Brain pericyte (primary cell): ENCODE measurements at places on chromosomes 7 and 10.

DNA sequence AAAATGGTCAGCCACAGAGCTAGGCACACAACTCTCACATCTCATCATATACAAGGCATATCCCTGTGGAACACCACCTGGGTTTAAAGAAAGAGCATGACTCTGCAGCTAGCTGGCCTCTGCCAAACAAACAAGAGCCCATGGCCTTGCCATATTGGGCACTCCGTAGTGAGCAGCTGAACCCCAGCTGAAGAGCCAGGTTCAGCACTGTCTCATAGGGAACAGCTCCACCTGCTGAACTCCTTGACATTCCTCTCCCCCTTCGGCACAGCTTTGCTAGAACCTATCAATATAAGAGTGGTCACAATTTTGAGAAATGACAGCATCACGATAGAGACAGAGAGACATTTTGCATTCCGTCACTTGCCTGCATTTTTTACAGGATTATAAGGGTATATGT lies 20.0 kb downstream of the SORCS1 start:
- no peak for DNase-seq

GRCh38 chr10:14798636-14799035 lies 23.9 kb upstream of the FAM107B start:
- no peak for DNase-seq

- DNase-seq, result no peak
Measured at GRCh38 chr10:69269761-69270160, 8.5 kb upstream of the HK1 start.

- DNase-seq, result no peak
Measured at GRCh38 chr7:25894002-25894901, 257.7 kb upstream of the NFE2L3 start.

GRCh38 chr10:48703531-48704122 lies 19.0 kb downstream of the WDFY4 start:
- DNase-seq, result no peak

GRCh38 chr10:26860443-26861204 lies at the start of gene ABI1:
TSS of gene ABI1 (minus strand) at chr10:26860958. CDS start at chr10:26860863, 95 bp downstream.
- peak; percentile 97 for DNase-seq

GRCh38 chr7:4257146-4258111 lies 424.7 kb upstream of the FOXK1 start:
- DNase-seq, result no peak

DNA sequence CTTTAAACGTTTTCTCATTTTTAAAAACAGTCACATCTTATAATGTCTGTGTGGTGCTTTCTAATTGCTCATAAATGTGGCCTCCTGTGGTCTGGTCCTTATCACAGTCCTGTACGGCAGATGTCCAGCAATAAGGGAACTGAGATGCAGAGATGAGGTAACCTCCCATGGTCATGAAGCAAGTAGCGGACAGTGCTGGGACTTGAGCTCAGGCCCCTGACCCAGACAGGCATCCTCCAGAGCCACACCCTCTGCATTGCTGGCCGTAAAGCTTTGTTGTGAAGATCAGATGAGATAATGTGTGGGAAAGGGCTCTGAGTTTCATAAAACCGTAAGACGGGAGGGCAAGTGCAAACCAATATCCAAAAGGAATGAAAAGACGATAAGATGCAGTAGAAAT lies 48.2 kb downstream of the DYNC2I1 start:
- DNase-seq, result no peak

- DNase-seq, result no peak
Measured at GRCh38 chr7:42164881-42165428, 72.1 kb downstream of the GLI3 start.

- DNase-seq, result no peak
Measured at GRCh38 chr10:500876-501275, 188.6 kb downstream of the DIP2C start.

GRCh38 chr7:22173685-22174573 lies 183.0 kb downstream of the RAPGEF5 start:
- DNase-seq, result no peak

- no peak for DNase-seq
Measured at GRCh38 chr7:36887233-36887632, 162.9 kb upstream of the AOAH start.

GRCh38 chr7:54782829-54783228 lies 23.8 kb upstream of the SEC61G start:
- DNase-seq, result no peak

- no peak for DNase-seq
Measured at GRCh38 chr10:101552442-101552841, 35.6 kb downstream of the POLL start.

DNA sequence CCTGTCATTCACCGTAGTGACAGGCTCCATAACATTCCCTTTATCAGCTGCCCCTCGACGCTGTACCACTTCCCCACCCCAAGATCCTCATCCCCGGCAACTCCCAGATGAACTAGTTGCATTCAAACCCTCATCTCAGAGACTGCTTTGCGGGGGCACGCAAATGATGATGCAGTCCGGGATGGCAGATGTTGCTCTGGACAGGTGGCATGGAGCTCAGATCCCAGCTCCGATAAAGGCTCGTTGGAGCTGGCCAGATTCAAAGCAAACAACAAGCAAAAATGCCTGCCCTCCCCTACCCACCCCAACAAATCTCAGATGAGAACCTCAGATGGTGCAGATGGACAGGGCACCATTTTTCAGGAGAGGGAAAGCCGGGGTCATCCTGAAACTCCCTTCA lies 46.7 kb downstream of the CARD11 start:
- no peak for DNase-seq

GRCh38 chr10:107230887-107231286 lies 66.4 kb upstream of the SORCS1 start:
- DNase-seq, result no peak

DNA sequence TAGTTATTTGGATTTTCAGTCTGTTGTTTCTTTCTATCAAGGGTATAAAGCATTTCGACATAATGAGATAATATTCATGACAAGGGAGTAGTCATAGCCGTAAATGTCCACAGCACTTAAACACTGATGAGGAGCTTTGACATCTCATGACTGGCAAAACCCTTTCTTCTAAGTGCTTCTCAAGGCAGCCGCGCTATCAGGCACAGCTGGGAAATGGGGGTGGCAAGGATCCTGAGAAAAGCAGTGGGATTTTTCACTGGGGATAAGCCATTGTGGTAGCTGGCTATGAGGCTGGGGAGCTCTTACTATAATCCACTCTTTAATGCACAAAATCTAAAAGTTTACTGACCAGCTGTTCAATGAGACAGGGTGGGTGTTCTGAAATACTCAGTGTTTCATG lies 493.2 kb upstream of the KLF6 start:
- DNase-seq, result no peak

DNA sequence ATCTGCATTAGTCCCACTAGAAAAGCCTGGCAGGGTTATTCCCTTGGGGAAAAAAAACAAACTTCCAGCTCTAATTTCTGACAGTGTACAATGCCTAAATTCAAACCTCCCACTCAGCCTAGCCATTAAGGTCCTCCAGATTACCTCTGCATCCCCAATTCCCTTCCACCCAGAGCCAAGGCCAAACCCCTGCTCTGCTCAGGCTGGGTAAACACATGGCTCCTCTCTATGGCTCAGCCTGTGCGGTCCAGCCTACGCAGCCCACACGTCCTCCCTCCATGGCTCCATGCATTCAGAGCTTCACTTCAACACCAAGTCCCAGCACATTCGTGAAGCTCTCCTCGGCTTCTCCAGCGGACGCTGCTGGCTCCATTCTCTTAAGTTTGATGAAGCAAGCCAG lies 5.2 kb downstream of the DLG5 start:
- DNase-seq, result no peak

DNA sequence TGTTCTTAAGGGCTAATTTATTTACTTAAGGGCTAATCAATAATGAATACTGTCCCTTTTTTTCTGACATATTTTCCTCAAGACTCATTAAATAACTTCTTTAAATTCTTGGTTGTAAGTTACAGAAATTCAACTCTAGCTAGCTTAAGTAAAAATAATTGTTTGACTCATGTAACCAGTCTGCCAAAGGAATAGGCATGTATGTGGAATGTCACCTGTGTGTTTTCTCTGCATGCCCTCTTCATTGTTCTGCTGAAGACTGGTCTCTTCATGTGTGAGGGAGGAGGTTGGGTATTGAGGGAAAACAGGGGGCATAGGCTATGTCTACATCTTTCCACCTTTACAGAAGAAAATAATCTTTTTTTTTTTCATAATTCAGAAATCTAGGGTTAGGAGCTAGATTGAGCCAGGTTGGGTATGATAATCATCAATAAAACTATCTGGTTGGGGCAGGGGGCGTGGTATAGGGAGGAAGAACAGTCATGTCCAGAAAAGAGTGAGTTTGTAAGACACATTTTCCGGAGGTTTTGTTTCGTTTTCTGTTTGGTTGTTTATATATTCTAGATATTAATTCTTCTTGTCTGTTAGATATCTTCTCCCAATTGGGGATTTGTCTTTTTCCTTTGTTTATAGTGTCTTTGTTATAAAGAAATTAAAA lies 37.9 kb downstream of the EXOC4 start:
- DNase-seq, result no peak

DNA sequence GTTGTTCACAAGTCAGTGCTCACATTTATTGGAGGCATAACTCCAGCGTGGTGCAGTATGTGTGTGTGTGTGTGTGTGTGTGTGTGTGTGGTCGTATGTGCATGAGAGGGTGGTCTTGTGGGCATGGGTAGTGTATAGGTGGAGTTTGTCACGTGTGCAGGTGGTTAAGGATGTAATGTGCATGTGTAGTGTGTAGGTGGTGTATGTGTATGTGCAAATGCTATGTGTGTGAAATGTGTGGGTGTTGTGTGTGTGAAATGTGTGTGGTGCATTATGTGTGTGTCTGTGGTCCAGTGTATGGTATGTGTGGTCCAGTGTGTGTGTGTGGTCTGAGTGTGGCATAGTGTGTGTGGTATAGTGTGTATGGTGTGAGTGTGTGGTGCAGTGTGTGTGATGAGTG lies 30.3 kb upstream of the PODXL start:
- no peak for DNase-seq

DNA sequence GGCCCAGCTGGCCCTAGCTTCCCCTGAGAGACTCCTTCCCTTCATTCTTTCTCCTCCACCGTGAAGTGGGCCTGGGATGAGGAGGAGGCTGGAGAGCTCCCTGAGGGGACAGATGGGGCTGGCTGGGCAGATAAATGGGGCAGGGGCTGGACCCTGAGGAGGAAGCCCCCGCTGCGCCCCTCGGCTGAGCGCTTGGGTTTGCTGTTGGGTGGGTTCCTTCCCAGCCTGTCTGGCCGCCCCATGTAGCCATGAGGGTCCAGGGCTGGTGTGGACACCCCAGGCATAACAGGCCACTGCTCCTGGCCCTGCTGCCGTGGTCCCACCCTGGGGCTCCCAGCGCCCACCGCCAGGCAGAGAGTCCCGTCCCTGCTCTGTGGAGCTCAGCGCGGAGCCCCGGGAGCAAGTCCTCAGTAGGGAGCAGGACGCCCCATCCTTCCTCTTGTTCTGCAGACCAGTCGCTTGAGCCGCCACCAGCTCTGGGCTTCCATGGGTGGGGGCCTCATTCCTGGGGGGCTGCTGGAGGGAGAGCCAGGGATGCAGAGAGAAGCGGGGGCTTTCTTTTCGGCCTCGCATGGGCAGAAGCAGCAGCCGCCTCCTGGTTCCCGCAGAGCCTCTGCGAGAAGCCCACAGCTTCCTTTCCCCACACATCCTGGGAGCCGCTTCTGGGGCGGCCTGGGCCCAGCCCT lies 266.4 kb upstream of the TCERG1L start:
- DNase-seq, result no peak

DNA sequence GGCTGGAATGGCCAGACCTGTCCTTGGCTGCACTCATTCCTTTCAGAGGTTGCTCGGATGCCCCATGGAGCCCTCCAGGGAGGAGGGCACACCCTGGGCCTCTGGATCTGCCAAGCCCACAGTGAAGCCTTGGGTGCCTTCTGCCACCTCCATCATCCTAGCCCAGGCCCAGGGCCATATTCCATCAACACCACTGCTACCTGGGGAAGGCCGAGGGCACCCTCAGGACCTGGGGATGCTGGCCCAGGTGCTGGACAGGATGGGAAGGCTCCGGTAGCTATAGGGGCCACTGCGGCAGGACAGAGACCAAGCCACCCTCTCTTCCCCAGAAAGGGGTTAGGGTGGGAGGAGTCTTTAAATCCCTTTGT lies 810 bp downstream of the OPN4 start:
- DNase-seq, result no peak

DNA sequence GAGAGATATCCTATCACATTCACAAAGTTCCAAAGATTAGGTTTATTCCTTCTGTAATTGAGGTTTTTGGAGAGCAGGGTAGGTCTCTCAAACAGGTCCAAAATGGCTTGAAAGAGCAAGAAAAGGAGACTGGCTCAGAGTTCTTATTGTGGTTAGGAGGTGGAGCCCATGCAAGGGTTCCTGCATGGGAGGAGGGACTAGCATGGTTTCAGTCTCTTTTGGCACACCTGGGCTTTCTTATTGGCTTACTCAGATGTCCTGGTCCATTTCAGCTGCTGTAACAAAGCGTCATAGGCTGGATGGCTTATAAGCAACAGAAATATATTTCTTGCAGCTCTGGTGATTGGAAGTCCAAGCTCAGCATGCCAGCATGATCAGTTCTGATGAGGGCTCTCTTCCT lies 493.1 kb downstream of the REEP3 start:
- DNase-seq, result no peak

DNA sequence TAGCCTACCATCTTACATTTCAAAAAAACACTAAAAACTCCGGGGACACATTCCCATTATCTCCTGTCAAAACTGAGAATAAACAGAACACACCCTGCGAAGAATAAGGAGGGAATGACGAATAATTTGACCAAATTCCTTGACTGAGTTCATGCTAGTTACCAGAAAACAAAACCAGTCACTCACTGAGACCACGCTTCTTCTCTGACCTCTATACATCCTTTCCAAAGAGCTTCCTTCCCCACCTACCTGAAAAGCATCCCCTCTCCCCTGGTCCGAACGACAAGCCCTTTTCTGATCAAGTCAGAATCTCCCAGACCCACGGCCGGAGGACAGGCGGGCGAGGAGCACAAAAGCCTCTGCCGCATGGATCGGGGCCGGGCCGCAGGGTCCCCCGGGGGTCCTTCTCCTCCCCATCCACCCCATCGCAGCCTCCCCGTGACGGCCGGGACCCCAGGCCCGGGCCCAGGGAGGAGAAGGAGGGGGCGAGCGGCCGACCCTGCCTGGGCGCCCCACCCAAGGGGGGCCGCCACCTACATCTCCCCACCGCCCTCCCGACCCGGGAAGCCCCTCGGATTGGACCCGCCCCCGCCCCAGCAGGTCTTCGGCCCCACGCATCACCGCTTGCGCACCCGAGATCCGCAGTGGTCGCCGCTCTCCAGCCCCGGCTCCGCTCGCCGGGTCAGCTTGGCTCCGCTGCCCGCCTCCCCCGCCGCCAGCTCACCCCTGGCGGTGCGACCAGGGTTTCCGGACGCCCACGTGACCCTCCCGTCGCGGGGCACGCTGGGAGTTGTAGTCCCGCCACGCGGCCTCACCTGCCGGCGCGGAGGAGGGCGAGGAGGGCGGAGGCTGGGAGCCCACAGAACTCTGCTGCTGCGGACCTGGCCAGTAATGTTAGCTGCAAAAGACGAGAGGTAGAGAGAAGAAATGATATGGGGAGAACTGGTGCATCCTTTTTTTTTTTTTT lies at the start of gene SLC37A3:
TSS of gene SLC37A3 (minus strand) at position 747 of the 967 bp plus-strand sequence. CDS start 16,004 bp downstream, outside the sequence.
- no peak for DNase-seq

- DNase-seq, result no peak
Measured at GRCh38 chr7:140920745-140921144, 4.0 kb downstream of the BRAF start.

GRCh38 chr7:2013381-2014311 lies 219.1 kb downstream of the MAD1L1 start:
- DNase-seq, result no peak
